Tibial nerve (tissue), 4 donors: ENCODE measurements at places on chromosomes 11 and 22. TPM values are rescaled to one million over a fixed set of nuclear protein-coding genes. Genes with fewer than 3 reads are reported as not detected.

GRCh38 chr11:117195761-117196160 lies 3.4 kb upstream of the TAGLN start:
- DNase-seq, result no peak

DNA sequence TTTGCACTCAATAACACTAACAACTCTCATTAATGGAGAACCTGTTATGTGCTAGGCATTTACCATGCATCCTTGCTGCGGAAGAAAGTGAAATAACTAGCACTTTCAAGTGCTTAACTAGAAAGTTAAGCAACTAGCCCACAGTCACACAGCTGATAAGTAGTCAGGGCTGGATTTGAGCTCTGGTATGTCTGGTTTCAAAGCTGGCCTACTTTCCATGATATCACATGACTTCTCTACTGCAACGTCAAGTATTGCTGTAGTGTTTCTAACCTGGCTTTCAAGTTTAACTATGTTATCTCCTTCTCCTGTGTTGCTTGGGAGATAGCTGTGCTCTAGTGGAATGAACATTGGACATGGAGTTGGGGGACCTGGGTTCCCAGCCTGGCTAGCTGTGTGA lies 12.1 kb downstream of the SLC15A3 start:
- DNase-seq, result no peak

DNA sequence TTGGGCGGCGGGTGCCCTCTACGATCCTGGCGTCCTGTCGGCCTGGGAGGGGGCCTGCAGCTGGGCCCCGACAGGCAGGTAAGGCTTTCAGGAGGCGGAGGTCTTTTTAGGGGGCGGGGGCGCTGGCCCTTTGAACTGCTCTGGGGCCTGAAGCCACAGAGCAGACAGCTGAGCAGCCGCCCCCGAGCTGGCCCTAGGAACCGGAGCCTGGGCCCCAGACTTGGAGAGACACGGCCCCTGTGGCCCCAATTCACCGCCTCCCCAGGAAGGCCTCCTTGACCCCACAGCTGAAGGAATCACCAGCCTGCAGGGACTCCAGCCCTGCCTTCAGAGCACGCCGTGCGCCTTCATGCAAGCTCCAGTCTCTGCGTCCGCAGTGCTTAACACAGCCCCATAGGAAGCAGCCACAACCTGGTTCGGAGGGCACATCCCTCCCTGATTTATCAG lies 618 bp upstream of the CERK start:
- DNase-seq, result no peak

- no peak for DNase-seq
Measured at GRCh38 chr11:35663408-35663702, 780 bp downstream of the TRIM44 start.

DNA sequence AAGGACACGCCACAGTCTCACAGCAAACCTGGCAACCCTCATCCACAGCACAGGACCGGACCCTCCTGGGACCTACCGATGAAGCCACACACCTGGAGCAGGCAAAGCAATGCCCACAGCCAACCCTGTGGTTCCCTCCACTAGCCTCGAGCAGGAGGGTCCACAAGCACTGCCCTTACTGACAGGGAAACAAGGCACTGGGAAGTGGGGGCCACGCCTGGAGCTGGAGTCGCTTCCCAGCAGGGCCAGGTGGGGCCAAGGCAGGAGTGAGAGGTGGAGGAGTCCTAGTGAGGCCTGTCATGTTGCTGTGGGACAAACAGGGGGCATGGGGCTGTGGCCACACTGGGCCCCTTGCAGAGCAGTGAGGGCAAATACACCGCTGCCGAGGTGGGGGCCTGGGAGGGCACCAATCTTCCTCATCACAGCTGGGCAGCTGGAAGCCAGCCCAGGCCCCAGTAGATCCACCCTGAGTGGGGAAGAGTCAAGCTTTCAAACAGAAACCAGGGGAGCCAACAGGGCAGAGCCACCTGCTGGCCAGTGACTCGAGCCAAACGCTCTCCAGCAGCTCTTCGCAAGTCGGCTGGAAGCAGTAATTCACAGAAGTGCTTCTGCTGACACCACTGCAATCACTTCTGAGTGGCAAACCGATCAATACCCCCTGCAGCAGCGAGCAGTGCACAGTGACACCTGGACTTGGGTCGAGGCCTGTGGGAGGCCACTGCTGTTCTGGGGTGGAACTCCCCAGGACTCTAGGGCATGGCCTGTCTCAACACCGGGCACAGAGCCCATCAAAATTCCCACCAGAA lies 13.7 kb downstream of the SULT4A1 start:
- no peak for DNase-seq

Gene MGAT3
- total RNA-seq, result 26.2 TPM

Gene CASP12
- not detected for total RNA-seq
